Suppressor macrophage treated with lipopolysaccharide for 4 hours (primary cell): ENCODE measurements at places on chromosomes 7 and 10.

DNA sequence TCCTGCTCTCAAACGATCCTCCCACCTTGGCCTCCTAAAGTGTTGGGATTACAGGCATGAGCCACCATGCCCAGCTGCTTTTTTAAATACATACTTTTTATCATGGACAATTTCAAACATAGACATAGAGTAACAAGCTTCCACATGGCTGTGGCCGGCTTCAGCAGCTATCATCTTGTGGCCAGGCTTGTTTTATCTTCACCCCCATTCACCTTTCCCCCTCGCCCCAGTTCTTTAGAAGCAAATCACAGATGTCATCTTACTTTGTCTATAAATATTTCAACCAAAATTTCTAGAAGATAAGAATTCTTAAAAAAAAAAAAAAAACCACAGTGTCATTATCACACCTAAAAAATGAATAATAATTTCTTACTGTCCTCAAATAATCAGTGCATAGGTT lies 5.9 kb downstream of the FOXK1 start:
- no peak for DNase-seq

GRCh38 chr7:79781716-79782115 lies 328.2 kb upstream of the MAGI2 start:
- DNase-seq: no peak

GRCh38 chr10:77361831-77362230 lies 275.8 kb downstream of the KCNMA1 start:
- DNase-seq: no peak

GRCh38 chr7:102874166-102874829 lies 38.5 kb upstream of the LRRC17 start:
- DNase-seq: peak; percentile 42

GRCh38 chr10:116171505-116171904 lies 101.5 kb downstream of the GFRA1 start:
- DNase-seq: no peak

DNA sequence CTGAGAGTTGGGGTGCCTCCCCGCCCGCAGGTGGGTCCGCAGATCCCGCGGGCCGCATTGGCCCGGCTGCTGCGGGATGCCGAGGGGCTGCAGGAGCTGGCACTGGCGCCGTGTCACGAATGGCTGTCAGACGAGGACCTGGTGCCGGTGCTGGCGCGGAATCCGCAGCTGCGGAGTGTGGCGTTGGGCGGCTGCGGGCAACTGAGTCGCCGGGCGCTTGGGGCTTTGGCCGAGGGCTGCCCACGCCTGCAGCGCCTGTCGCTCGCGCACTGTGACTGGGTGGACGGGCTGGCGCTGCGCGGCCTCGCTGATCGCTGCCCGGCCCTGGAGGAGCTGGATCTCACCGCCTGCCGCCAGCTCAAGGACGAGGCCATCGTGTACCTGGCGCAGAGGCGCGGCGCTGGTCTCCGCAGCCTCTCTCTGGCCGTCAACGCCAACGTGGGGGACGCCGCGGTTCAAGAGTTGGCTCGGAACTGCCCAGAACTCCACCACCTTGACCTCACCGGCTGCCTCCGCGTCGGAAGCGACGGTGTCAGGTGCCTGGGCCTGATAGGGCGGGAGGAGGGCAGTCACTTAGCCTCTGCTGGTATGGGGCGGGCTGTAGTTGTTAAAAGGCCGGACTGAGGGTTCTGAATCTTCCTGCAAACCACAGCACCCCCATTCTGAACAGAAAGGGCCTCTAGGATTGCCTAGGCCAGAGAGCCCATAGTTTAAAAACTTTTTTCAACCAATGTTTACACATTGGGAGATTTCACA lies 1.3 kb downstream of the FBXL15 start:
- peak; percentile 48 for DNase-seq

GRCh38 chr10:63331586-63331985 lies 134.2 kb downstream of the JMJD1C start:
- no peak for DNase-seq

DNA sequence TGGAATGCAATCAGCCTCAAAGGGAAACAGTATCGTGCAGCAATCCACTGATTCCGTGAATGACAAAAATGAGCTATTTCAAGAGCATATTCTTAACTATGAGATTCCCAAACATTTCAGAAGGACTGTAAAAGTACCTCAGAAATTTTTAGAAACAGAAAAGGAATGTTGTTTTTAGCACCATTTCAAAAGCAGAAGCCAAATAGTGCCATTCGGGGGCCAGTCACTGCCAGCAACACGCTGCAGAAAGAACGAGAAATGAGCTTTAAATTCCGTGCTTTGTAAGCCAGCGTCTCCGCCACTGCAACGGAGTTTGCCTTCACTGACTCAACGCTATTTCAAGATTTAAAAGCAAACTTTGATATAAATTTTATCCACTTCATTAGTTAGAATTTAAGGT lies 6.3 kb downstream of the NUDT5 start:
- no peak for DNase-seq

DNA sequence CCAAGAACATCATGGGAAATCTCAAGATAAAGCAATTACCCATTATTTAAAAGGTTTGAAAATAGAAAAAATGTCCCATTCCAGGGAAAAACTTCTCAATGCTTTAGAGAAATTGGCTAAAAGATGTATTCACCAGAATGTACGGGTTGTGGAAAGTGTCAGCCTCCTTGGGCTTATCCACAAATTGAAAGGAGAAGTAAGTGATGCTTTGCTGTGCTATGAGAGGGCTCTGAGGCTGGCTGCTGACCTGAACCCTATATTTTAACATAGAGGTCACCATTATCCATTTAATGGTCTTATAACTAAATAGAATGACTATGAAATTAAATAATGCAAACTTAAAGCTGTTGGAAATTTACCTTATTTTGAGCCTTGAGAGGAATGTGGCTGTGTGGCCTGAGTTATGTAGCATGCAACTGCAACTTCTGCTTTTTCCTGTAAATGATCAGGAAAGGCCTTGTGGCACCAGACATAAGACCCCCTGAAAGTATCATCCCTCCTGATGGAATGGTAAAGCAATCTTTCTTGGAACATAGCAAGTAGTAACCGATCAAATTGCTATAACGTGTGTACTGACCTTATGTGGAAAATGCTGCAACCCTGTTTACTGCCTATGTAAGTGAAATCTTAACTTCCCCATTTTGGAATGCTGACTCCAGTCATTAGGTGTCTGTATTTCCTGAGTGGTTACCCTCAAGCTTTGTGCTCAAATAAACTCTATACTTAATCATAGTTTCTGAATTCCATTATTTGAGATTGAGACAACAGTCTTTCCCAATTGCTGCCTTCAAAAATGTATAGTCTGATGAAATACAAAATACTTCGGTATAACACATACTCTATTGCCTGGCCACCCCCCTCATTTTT lies 6.9 kb downstream of the IFIT1B start:
- peak; percentile 92 for DNase-seq

DNA sequence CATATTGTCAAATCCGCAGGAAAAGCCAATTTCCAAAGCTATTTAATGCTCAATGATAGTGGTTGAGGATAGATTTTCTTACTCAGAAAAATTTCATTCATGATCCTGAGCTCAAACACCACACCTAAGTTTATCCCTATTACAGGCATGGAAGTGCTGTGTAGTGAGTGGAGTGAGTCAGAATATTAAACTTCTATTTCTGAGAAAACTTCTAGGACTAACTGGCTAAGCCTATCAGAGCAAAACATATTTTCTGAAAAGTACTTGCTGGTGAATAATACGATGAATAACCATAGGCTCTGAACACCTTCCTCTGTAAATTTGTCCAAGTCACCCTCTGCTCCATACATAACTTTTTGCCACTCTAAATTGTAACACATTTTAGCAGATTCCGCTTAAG lies 221.5 kb downstream of the SUGCT start:
- no peak for DNase-seq

- DNase-seq: no peak
Observed at GRCh38 chr7:159119851-159120539, 24.7 kb downstream of the VIPR2 start.
